ACHN (cell line): ENCODE measurements at places on chromosomes 6 and 20.

GRCh38 chr20:37226889-37227288 is 34.7 kb downstream of the GHRH start:
- DNase-seq, result no peak

DNA sequence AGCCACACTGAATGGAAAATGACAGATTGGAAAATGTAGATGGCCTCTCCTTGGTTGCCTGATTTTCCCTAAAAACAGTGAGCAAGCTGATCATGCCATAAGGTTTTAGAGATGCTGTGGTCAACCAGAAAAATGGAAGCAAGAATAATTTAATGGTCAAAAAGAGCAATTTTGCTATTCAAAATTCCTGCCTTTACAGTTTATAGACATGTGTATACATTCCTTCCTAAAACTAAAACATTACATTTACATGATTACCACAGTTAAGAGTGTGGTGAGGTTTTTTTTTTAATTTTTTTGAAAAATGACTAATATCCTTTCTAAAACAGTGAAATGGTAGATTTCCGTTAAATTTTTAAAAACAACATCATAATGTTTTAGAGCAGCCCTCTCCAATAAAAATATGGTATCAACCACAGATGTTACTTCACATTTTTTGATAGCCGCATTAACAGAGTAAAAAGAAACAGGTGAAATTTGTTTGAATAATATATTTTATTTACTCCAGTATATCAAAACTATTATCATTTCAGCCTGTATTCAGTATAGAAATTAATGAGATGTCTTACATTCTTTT is 407.0 kb upstream of the SOX4 start:
- DNase-seq, result no peak

DNA sequence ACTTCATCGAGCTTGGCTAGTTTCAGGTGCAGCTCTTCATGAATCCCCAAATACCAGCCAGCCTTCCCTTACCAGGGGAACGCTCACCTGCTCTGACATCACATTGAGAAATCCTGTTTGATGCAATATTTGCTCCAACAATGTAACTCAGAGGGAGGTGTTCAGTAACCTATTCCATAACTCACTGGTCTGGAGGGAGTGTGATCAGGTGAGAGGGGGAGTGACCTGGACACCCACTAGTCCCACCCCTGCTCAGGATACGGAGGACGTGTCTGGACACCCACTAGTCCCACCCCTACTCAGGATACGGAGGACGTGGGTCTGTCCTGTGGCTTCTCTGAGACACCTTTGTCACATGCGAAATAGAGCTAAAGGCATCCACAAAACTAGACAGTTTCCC is 70.3 kb downstream of the HUS1B start:
- no peak for DNase-seq

GRCh38 chr20:43744966-43745730 is 18.3 kb upstream of the GTSF1L start:
- no peak for DNase-seq

- no peak for DNase-seq
These were observed 67.9 kb upstream of the THBS2 start for GRCh38 chr6:169321546-169321945.

- no peak for DNase-seq
These were observed 172.5 kb upstream of the JARID2 start for GRCh38 chr6:15073344-15073789.
